ENCODE measurements at places on chromosomes 1 and 21.
A peak's percentile ranks its signal among the peaks of the same experiment; 100 is the strongest.

- DNase-seq = no peak
Measured at GRCh38 chr1:154962795-154963330, 1.3 kb upstream of the PYGO2 start.

DNA sequence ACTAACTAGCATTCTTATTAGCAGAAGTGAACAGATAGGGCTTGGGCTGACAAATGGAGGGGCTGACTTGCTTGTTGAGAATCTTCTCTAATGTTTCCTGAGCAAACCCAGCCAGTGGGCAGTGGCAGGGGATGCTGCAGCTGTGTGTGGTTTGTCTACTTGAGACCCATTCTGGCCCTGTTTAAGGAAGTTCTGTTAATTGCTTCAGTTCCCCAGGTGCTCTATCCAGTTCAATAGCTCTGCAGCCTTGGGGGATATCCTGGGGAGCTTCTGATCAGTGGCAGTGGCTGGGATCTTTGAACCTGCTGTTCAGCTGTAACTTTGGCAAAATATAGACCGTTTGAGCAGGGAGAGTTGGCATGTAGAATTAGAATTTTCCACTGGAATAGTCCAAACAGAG is 137.4 kb downstream of the ZNF326 start:
- no peak for DNase-seq

- DNase-seq = peak; percentile 54
Measured at GRCh38 chr1:76179219-76179698, 104.7 kb downstream of the ST6GALNAC3 start.

- no peak for DNase-seq
Measured at GRCh38 chr1:16717336-16718098, 22.8 kb upstream of the RNU1-4 start.

DNA sequence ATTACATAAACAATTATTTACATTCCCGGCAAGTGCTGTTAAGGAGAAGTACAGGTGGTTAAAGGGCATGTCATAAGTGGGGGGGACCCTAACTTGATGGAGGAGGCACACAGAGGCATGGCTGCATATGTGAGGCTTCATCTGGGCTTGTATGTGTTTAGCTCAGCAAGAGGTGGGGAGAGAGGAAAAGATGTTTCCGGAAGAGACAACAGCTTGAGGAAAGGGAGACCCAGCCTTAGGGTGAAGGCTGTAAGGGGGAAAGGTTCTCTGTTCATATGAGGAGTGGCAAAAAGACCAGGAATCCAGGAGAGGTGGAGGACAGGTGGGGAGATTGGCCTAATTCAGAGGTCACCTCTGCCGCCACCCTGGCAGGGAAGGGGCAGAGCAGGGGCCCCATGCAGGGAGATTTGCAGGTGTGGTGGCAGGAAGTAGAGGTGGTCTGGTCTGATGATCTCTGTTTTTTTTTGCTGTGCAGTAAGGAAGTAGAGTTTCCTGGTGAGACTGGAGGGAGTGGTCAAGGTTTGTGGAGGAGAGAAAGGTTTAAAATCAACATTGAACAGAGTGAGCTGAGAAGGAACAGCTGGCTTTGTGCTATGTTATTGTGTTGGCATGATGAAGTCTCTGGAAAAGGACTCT is 9.0 kb downstream of the TRAF5 start:
- DNase-seq = no peak

DNA sequence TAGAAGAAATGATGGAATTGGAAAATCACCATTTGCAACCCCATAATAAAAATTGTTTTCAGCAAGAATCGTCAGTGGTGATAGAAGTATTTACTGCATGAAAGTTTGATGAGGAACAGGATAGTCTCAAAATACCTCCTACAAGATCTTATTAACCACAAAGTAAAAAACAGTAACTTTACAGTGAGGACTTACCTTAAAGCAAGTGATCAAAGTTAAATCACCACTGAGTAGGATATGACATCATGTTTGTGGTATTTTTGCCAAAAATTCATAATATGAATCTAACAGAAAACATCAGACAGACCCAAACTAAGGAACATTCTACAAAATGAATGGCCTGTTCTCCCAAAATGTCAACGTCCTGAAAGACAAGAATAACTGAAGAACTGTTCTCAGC is 19.9 kb downstream of the ALDH9A1 start:
- DNase-seq = no peak

- DNase-seq = peak; percentile 75
Measured at GRCh38 chr1:9443913-9444445, 95.3 kb upstream of the SLC25A33 start.

DNA sequence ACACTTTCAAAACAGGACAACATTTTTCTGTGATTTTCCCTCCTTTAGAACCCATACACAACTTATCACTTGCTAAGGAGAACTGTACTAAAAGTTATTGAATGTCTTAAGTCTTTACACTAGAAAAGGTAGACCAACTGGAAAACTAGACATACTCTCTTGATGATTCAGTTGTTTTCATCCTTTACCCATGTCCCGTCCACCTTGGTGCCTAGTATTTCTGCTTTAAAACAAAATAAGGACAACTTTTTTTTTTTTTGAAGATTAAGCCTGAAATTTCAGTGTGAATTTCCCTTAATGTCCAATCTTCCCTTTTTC is 4.5 kb downstream of the CDKN2C start:
- no peak for DNase-seq

DNA sequence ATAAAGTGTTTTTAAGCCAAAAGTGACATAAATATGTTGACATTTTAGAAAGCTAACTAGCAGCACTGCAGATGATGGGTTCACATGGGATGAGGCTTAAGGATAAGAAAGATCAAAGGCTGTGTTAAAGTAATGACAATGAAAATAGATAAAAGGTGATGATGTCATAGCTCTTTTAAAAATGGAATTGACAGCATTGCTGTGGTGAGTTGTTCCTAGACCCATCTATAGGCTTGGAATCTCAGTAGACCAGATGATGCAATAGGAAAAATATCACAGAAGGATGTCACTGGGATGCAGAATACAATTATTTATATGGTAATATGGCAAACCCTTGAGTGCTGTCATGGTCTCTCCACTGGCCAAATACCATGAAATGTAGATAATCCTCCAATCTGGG is 286.0 kb downstream of the PLA2G4A start:
- DNase-seq = peak; percentile 2

GRCh38 chr1:246971969-246972368 is 35.9 kb downstream of the ZNF695 start:
- DNase-seq = no peak

DNA sequence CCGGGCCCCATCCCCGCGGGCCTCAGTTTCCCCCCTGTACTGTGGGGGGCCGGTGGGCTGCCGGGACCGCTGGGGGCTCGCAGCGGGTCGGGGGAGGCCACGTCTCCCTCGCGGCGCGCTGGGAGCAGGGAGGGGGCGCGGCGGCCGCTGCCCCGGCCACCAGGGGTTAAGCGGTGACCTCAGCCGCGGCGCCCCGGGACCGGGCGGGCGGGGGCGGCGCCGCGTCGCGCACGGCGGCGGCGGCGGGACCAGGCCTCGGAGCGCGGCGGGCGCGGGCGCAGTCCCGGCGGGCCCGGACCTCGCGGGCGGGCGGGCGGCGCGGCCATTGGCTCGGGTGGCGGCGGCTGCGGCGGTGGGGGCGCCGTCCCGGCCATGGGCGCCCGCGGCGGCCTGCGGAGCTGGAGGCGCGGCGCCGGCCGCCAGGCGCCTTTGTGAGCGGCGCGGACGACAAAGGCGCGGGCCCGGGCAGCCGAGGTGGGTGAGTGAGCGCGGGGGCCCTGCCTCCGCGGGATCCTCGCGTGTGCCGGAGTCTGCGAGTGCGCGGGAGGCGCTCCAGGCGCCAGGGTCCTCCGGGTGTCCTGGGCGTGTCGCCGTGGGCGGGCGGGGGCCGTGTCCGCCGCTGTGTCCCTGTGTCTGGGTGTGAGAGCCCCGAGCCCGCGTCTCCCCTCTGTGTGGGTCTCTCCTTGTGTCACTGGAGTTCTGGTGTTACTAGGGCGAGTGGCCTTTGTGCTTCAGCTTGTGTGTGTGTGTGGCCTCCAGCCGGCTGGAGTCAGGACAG is at the start of gene ARHGEF10L:
Gene ARHGEF10L, plus strand, starts transcription at position 222 of the 778 bp plus-strand sequence. CDS start 40,898 bp downstream, outside the sequence.
- peak; percentile 34 for DNase-seq

- peak; percentile 85 for DNase-seq
Measured at GRCh38 chr21:32382108-32382644, 10.6 kb downstream of the URB1 start.

GRCh38 chr1:62722796-62723195 is 34.6 kb upstream of the DOCK7 start:
- DNase-seq = no peak

- peak; percentile 61 for DNase-seq
Measured at GRCh38 chr1:94927405-94928175, 680 bp upstream of the CNN3 start.

DNA sequence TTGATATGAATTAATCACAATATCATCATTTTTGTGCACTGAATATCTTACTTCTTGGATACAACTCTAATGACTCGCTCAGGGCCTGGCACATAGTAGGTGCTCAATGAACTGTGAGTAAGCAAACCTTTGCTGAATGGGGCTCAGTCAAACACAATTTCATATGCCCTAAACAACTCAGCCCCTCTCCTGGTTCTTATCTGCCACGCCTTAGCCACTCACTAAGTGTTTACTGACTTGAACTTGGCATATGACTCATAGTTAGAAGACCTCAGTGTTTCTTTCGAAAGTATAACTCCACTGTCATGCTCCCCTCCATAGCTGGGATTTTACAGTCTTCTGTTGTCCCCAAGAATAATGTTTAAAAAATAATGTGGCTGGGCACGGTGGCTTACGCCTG is 4.8 kb upstream of the IFNLR1 start:
- peak; percentile 38 for DNase-seq

DNA sequence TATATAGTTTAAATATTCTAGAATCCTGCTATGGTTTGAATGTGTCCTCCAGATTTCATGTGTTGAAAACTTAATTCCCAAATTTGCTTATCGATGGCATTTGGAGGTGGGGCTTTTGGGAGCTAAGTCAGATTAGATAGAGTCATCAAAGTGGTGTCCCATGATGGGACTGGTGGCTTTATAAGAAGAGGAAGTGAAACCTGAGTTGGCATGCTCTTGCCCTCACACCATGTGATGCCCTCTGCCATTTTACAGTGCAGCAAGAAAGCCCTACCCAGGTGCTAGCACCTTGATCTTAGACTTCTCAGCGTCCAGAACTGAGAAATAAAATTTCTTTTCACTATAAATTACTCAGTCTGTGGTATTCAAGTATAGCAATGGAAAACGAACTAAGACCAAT is 111.3 kb downstream of the TGFB2 start:
- no peak for DNase-seq

GRCh38 chr21:46570631-46571030 is 34.3 kb downstream of the S100B start:
- no peak for DNase-seq

DNA sequence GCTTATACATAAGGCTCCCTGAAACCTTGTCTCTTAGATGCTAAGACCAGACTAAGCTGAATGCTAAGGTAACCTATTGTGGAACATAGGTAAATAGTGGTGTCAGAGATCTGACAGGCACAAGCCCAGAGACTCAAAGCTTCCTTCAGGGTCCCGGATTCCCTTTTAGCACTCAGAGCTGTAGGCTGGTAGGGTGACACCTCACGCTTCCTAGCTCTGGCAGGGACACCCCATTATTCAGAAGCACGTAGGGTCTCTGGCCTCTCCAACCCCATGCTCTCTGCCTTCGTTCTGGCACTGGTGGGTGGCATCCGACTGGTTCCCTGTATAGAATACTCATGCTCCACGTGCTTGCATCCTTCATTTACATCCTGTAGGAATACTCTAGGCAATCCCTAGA is 68.4 kb downstream of the CD34 start:
- DNase-seq = no peak

DNA sequence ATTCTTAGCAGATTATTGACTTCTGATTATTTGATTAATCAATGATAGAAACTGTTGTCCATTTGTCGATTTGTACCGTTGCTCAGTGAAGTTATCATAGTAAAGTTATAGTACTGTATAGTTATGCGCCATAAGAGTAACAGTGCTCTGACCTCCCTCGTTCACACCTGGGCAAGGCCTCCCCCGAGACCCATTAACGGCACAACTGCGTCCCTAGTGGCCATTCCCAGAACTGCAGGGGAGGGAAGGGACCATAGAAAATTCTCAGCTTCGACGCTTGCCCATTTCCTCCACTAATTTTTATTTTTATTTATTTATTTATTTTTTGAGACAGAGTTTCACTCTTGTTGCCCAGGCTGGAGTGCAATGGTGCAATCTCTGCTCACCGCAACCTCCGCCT is 334.4 kb downstream of the DSCAM start:
- no peak for DNase-seq

DNA sequence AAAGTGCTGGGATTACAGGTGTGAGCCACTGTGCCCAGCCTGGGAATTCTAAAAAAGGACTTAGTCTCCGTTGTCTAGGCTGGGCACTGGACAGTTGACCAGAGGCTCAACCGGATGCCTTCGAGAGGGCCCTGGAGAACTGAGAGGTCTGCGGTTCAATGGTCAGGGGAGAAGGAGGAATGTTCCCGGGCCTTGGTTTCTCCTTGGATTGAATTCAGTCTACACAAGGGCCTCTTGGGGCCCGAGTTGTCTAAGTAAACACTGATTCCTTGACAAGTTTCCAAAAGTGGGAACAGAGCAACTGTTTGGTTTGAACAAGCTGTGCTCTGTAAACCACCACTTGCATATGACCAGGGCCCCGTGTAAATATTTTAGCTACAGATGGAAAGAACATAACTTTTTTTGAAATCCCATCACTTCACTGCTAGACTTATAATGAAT is 29.1 kb upstream of the CAPZB start:
- peak; percentile 42 for DNase-seq

DNA sequence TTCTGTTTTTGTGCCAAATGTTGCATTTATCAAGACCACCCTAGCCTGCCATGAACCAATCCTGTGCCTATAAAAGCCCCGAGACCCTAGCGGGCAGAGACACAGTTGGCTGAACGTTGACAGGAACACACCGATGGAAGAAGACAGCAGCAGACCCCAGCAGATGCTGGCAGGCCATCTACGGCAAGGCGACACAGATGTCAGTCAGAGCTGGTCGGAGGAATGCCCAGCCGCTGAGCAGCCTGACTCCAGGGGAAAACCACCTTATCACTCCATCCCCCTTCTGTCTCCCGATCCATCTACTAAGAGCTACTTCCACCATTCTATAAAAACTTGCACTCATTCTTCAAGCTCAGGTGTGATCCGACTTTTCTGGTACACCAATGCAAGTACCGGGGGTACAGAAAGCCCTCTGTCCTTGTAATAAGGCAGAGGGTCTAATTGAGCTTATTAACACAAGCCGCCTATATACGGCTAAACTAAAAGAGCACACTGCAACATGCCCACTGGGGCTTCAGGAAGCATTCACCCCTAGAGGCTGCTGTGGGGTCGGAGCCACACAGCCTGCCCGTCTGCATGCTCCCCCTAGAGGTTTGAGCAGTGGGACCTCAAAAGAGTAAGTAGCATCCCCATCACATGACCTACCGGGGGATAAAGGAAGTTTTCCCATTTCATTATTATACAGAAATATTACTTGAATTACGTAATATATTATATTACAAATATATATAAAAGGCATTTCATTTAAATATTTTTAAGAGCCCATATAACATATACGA is 1156.3 kb upstream of the B3GALT2 start:
- no peak for DNase-seq

- no peak for DNase-seq
Measured at GRCh38 chr1:19488136-19488535, 2.8 kb upstream of the CAPZB start.

- peak; percentile 83 for DNase-seq
Measured at GRCh38 chr1:3314491-3315381, 139.7 kb upstream of the ARHGEF16 start.
